ENCODE measurements at places on chromosomes 12 and 14. TPM values are rescaled to one million over a fixed set of nuclear protein-coding genes. Genes with fewer than 3 reads are reported as not detected.

Gene CLEC1B
- 2.9 TPM for polyA plus RNA-seq

Gene ARMH4
- 92.1 TPM for polyA plus RNA-seq

DNA sequence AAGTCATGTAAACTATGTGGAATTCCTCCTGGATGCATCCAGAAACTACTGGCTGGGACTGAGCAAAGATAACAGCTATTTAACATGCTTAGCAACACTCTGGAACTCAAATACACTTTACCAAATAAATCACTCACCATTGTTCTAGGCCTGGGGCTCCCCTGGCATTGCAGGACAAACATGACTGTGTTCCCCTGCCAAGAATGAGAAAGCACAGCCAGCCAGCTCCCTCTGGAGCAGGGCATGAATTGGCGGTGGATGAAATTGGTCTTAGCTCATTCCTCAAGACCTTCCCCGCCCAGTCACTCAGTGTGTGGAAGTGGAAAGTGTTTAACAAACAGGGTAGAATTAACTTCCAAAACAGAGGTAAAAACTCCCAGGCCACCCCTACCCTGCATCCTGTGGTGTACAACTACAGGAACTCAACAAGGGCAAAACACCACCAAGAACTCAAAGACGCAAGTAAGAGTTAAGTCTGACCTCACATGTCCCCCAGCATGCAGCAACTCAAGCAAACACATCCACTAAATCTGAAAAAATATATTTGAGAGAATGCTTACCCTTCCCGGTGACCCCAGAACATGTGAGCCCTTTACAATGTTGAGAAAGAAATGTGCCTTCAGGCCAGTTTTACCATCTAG is 58.4 kb upstream of the BDKRB2 start:
- no peak for DNase-seq

Gene SMIM41
- polyA plus RNA-seq, result 0.36 TPM

Gene CCDC177
- 0.08 TPM for polyA plus RNA-seq

DNA sequence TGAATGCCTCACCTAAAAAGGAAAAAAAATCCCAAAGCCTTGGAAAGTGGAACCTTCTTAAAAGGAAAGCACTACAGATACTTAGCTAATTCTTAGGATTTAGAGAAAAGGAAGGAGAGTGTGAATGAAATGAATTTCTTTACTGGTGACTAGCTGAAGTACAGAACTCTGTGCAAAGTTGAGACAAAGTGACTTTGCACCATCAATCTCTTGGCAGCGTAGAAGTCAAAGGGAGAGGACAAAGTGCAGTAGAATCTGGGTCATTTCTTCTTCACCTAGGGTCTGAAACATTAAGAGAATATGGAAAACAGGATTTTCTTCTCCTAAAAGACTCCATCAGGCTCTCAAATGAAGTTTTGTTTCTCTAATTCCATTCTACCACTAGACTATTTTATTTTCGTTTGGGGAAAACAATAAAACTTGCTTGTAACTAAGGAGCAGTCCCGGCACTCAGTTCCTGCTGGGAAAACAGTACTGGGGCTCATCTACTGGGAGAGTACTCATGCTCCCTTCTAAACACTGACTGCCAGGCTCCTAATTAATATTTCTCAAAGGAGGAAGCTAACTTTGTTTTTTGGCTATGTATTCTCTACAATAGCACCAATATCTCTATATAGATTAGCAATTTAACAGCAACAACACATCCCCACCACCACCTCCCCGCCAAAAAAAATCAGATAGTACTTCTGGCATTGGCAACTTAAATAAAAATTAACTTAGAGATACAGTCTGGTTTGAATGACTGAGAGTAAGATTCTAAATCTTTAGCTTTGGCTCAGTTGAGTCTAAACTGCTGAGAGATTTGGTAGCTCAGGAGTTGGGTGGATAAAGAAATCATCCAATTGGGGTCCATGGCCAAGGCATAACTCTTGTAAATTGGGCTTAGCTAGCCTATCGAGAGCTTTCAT is 110.7 kb downstream of the SLC15A5 start:
- no peak for DNase-seq

Gene LRP6
- 64.4 TPM for polyA plus RNA-seq

DNA sequence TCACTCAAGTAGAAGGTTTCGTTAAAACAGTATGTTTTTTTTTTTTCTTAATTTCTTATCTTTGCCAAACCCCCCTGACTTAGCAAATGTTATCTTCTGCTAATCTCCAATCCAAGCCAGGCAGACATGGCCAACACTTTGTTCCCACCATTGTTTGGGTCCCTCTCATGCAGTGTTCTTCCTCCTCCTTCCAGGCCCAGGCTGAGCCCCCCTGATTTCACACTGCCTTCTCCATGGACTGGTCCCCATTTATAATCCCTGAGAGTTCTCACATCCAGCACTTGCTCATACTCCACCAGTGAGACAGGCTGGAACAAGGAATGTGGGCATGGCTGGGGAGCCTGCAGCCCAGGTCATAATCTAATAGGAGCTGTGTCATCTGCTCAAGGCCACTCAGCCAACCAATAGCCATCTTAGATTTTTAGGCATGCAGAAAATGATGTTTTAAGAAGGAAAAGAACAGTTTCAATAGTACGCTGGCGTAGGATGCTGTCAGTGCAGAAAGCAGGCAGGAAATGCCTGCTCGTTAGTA is 238.4 kb upstream of the CCDC196 start:
- no peak for DNase-seq

DNA sequence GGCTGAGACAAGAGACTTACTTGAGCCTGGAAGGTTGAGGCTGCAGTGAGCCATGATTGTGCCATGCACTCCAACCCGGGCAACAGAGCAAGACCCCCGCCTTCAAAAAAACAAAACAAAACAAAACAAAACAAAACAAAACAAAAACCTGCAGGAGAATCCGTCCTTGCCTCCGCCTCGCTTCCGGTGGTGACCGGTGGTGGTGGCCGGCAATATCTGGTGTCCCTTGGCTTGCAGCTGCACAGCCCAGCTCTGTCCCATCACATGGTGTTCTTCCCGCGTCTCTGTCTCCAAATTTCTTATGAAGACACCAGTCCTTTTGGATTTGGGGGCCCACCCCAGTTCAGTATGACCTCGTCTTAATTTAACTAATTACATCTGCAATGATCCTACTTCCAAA is 10.0 kb downstream of the SMIM41 start:
- DNase-seq, result no peak

DNA sequence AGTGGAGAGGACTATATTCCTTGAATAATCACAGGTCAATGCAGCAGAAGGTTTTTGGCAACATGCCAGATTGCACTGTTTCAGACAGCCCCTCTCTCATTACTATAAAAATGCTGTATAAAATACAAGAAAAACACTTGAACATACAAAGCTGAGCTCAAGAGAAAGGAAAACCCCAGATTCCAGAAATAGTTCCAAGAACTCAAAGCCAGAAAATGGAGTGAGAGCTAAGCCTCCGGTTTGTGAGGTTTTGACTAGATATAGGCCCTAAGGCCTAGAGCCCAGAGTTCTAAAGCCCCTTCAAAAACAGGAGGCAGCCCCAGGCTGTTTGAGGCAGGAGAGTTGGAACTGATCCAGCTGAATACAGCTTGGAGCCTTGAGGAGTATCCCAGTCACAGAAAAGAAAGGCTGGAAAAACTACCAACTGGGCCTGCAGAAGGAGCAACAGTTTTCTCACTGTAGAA is 29.4 kb upstream of the ACTN1 start:
- DNase-seq, result peak; percentile 35

Gene IGF1
- polyA plus RNA-seq, result 3.3 TPM

DNA sequence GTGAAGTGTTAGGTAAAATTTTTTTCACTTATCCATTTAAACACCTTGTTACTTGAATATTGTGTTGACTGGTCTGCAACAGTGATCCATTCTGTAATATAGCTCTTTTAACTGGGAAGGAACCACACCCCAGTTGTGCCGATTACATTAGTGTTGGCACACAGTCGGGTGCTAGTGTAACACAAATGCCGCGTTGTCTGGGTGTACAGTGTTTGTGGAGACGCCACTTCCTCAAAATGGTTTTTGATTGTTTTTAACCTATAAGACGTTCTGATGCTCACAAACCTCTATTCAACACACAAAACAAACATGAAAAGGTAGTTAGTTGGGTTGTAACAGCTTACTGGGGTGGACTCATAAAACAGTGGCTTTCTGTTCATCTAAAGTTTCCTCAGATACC is 48.0 kb upstream of the TRAF3 start:
- DNase-seq, result no peak

Gene PUS7L
- polyA plus RNA-seq, result 13.1 TPM

Gene TAS2R50
- polyA plus RNA-seq, result not detected

Gene IAPP
- polyA plus RNA-seq, result not detected

GRCh38 chr12:6125310-6125608 is 789 bp upstream of the VWF start:
- no peak for DNase-seq

Gene C12orf42
- polyA plus RNA-seq, result not detected

Measured in right renal cortex interstitium (tissue), 3 donors.